NCI-H345 (cell line): ENCODE measurements at places on chromosomes 7 and 10.

DNA sequence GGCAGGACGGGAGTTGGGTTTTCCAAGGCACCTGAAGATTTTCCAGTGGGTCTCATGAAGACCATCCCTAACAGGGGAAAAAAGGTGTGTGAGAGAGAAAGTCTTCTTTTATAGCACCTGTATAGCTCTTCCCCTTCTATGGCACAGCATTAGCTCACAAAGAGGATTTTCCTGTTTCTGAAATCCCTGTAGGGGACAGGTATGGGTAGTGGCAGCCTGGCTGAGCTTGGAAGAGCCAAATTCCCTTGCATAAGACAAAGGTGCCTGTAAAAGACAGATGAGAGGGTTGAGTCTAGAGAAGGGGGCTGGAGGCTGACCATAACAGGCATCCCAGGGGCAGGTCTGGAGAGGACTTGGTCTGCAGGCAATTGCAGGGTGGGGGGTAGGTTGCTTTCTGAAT, 63.7 kb downstream of the COL13A1 start:
- DNase-seq: no peak

GRCh38 chr10:11642566-11642965, 31.1 kb upstream of the USP6NL start:
- DNase-seq: no peak

GRCh38 chr7:111650456-111650999, 88.2 kb upstream of the IMMP2L start:
- no peak for DNase-seq

GRCh38 chr10:130471486-130471885, 335.3 kb downstream of the GLRX3 start:
- no peak for DNase-seq

DNA sequence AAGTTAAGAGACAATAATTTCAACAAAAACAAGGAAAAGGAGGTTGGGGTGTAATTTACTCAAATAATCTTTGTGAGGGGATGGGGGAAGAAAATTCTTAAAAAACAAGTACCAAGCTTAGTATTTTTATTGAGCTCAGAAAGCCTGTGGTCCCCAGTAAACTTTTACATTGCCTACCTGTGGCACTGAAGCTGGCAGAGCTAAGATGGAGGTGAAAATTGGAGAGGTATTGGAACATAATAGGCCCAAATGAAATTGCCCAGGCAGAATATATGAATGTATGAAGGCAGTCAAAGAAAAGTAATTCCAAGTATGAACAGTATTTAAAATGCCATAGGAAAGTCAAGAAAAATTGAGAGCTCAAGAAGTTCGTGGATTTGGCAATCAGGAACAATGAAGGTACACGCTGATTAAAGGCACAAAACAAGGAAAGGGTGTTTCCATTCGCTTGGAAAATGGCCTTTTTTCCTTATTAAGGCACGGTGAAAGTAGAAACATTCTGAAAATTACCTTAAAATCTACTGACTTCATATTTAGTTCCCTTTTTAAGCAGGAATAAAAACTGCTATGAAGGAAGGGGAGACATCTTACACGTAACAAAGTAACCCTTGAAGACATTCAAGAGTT, 3.4 kb upstream of the KMT2E start:
- no peak for DNase-seq

DNA sequence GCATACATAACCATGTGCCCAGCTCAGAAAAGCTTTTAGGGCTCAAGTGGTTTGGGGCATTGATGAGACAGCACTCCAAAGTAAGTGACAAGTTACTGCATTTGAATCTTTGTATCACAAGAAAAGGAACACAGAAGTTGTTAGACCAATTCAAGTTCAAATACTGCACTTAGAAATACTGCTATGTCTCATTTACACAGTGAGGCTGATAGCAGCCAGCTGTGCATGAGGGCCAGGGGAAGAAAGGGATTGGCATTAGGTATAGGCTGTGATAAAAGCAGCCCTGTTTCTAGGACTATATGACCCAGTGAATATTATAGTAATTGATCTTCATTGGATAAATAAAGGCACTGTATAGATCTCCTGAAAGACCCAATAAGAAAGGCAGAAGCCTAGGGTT, 197.8 kb upstream of the SORCS1 start:
- DNase-seq: no peak

GRCh38 chr7:131974671-131975070, 418.2 kb upstream of the PODXL start:
- no peak for DNase-seq

GRCh38 chr7:19404912-19405329, 259.7 kb upstream of the FERD3L start:
- no peak for DNase-seq

- DNase-seq: no peak
These were observed 102.7 kb upstream of the TNRC18 start for GRCh38 chr7:5526100-5526905.

DNA sequence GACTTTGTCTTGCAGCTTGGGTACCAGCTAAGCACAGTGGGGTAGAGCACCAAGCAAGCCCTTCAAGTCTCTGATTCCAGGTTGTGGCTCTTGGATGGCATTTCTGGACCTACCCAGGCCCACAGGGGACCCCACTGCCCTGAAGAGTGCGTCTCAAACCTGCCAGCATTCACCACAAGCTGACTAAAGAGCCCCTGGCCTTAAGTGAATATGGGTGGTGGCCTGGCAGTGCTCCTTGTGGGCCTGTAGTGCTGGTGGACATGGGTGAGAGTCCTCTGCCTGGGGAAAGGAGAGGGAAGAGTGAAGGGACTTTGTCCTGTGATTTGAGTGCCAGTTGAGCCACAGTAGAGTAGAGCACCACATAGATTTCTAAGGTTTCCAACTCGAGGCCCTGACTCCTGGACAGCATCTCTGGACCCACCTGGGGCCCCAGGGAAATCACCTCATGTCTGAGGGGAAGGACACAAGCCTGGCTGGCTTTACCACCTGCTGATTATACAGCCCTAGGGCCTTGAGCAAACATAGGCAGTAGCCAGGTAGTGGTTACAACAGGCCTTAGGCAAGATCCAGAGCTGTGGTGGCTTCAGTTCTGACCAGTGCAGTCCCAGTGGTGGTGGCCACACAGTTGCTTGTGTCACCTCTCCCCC, 23.7 kb downstream of the GSDME start:
- DNase-seq: no peak

- no peak for DNase-seq
These were observed 28.2 kb downstream of the MINDY4 start for GRCh38 chr7:30799206-30799975.

DNA sequence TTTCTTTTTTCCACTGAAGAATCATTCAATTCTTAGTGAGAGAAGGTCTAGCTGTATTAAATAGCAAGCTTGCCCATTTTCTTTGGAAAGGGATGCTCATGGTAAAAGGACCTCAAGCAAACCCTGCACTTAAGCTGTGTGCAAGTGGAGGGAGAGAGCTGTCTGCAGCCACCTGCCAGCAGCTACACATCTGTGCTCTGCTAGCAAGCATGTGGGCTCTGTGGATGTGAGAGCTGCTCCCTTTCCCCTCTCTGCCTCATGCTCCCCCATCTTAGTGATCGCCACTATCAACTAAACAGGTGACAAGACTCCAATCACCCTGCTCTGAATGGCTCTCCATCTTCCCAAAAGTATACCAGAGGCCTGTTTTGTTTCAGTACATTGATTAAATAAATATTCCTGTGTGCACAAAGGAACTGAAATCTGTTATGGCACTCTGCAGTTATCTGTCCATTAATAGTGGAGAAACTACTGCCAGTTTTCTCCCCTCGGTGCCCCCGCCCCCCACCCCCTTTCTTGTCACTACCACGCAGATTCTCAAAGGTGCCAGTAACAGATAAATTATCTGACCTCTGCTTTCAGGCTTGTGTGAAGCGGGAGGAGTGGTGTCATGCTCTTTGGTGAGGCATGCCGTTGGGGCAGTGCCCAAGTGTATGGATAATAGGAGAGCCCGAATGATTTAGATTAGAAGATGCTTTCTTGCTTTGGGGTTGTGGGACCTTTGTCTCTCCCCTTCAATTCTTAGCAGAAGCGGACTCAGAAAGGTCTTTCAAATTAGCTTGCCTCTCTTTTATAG, 26.4 kb downstream of the AUTS2 start:
- DNase-seq: no peak

DNA sequence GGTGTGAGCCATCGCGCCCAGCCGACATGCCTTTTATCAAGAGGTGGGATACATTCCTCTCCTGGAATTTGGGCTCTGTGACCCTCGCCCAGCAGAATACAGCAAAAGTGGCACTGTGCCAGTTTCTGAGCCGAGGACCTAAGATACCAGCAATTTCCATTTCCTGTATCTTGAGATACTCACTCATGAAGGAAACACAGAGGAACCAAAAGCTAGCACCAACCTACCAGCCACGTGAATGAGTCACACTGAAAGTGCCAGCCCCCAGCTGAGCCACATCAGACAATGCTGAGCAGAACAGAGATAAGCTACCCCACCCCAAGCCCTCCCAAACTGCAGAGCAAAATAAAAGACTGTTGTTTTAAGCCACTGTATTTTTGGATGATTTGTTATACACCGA, 56.3 kb downstream of the CACUL1 start:
- DNase-seq: no peak

DNA sequence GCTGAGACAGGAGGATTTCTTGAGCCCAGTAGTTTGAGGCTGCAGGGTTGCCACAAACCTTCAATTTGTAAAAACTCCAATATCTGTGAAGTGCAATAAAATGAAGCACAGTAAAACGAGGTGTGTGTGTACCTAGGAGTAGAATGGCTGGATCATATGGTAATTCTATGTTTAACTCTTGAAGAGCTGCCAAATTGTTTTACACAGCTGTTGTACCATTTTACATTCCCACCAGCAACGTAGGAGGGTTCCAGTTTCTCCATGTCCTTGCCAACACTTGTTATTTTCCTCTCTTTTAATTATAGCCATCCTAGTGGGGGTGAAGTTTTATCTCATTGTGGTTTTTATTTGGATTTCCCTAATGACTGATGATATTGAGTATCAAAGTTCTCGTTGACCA, 16.2 kb downstream of the PLEKHA1 start:
- no peak for DNase-seq

GRCh38 chr7:82623812-82624211, 180.2 kb upstream of the CACNA2D1 start:
- DNase-seq: no peak

GRCh38 chr10:58157076-58157766, 110.5 kb downstream of the IPMK start:
- DNase-seq: no peak

DNA sequence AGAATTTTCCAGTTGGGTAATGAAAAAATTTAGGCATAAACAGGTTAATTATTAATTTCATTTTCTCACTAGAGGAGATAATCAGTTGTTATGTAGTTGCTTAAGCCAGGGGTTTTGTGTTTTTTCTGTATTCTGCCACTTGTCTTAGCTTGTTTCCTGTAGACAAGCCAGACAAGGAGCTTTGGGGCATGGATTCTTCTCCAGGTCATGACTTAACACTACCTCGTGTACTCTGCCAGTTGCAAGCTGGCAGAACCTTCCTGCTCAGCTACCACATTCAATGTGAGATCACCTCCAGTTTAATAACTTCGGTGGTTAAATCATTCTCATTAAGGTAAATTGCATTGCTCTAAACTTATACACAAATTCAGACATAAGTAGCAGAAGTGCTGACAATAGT, 1.8 kb downstream of the CCM2 start:
- no peak for DNase-seq

DNA sequence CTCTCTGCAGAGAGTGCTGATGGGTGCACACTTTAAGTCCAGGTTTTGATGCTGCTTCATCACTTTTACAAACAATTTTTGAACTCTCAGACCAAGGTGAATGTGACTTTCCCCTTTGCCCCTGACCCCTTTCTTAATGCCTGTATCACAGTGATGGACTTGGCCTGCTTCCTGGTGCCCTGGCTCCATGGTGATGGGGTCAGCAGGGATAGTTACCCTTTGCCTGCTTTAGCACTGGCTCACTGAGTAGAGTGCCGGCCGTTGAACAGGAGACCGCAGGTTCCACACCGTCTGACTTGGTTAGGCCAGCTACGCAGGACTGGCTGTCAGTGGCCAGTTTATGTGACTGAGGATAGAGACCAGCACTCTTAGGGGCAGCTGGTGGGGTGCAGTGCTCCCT, 40.1 kb downstream of the LRGUK start:
- no peak for DNase-seq

DNA sequence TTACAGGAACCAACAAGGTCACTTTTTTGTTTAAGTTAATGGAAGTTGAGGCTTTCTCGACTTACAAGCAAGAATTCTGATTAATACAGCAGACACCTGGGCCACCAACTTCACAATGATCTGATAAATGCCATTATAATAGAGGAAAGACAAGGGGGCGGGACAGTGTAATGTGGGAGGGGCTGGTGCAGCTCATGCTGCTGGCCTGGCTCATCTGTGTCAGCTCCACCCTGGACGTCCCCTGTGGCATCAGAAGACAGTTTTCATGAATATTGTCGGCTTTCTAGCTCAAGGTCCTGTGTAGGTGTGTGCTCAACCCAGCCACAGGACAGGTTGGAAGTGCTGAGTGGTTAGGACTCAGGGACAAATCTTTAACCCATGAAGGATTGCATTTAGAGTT, 57.0 kb downstream of the MTURN start:
- DNase-seq: no peak

DNA sequence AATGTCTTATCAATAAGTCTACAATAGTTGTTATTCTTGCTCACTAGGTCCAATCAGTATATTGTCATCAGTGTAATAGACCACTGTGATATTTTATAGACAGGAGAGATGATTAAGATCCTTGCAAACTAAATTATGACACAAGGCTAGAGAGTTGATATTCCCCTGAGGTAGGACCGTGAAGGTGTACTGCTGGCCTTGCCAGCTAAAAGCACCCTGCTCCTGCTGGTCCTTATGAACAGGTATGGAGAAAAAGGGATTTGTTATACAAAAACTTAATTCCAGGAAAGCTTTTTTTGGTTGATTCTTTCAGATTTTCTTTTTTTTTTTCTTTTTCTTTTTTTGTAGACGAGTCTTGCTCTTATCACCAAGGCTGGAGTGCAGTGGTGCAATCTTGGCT, 16.8 kb upstream of the TMEM213 start:
- DNase-seq: no peak

- no peak for DNase-seq
These were observed 323.9 kb upstream of the GLI3 start for GRCh38 chr7:42560866-42561265.

DNA sequence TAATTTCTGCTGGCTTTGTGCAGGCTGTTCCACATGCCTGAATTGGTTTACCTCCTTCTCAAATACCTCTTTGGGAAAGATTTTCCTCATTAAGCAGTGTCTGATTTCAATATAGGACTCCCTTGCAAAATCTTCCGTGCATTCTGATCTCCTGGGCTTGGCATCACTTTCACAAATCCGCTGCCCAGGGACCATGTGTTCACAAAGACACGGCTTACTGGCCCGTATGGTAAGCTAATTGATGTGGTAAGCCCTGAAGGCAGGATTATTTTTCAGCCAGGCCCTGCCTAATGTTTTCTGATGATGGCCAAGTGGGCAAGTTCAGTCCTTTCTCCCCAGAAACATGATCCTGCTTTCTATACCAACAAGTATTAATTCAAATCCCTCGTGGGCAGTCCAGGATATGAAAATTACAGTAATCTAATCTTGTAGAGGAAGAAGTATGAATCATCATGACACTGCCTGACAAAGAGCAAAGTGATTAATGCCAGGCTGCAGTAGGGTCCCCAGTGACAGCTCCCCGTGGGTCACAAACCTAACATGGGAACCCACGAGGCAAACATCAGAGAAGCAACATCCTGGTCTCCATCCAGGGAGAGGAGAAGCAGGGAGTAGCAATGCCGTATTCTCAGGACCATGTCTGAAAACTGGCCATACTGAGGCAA, 11.6 kb upstream of the SVIL start:
- DNase-seq: no peak
